ENCODE measurements at places on chromosomes 5 and 9.
A peak's percentile ranks its signal among the peaks of the same experiment; 100 is the strongest.

GRCh38 chr5:73160239-73160671 lies 12.7 kb upstream of the TMEM174 start:
- DNase-seq: no peak

- no peak for DNase-seq
These were observed 287.2 kb downstream of the CTNND2 start for GRCh38 chr5:11617080-11617479.

DNA sequence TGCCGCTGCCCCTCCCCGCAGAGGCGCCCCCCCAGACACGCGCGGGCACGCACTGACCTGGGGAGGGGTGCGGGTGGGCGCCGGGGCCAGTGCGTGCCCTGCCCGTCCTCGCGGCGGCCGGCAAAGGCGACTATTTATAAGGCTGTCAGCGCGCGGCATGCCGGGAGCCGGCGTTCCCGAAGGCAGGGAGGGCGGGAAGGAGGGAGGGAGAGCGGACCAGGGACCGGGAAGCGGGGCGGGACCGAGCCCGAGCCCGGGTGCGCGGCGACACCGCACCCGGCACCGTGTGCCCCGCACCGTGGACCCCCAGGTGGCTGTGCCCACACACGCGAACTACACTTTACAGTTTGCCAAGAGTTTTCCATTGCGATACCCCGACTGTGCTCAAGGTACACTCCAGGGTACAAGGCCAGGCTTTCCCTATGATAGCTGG lies at the start of gene AK1:
Gene AK1 (minus strand): TSS at position 110 of the 433 bp plus-strand sequence. CDS start 3,058 bp downstream, outside the sequence.
- no peak for DNase-seq

DNA sequence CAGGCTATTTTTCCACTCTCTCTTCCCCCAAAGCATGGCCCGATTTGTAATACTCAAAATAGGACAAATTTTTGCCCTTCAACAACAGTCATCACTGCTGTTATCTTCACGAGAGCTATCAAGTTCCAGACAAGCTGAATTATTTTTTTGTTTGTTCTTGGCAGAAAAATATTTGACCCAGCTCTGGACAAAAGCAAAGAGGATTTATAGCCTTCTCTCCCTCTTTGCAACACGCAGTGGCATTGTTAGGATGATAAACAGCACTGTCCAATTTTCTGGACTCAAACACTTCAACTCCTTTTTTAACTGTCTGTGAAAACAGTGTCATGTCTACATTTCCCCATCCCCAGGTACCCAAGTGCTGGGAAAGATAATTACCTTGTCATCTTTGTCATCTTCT lies 160.3 kb downstream of the SLF1 start:
- DNase-seq: no peak

- DNase-seq: no peak
These were observed 18.6 kb downstream of the STKLD1 start for GRCh38 chr9:133394687-133395271.

DNA sequence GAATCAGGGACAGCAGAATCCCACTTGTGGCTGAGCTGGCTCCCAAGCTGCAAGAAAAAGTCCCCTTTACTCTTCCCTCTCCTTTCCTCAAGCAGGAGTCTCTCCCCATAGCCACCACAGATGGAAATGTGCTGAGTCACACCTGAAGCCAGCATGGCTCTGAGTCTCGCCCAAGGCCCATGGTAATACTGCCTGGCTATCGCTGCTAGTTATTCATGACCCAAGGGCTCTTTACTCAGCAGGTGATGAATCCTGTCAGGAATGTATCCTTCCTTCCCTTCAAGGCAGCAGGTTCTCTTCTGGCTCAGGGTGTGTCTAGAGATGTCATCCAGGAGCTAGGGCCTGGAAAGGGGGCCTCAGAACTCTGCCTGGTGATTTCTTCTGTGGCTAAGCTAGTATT lies 403.3 kb upstream of the PTPRD start:
- DNase-seq: no peak

DNA sequence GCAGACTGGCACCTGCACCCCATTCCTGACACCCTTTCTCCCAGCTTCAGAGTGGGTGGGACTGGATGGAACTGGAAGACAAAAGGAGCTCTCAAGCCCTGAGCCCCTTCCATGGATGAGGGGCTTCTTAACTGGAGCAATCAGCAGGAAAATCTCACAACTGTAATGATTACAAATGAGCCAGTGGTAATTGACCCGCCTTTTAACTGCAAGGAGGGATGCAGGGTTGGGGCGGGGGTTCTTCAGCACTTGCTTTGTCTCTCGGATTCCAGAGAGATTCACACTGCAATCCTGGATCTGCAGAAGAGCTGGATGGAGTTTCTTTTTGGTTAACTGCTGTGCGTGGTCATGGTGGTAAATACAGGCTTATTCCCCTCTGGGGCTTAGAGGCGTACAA lies 160.1 kb upstream of the SHB start:
- no peak for DNase-seq

- no peak for DNase-seq
These were observed 31.4 kb upstream of the FAT2 start for GRCh38 chr5:151622367-151623088.

- DNase-seq: no peak
These were observed 26.4 kb downstream of the NCS1 start for GRCh38 chr9:130198501-130199179.

- DNase-seq: peak; percentile 4
These were observed 206.3 kb downstream of the CACNA1B start for GRCh38 chr9:138083873-138084272.

DNA sequence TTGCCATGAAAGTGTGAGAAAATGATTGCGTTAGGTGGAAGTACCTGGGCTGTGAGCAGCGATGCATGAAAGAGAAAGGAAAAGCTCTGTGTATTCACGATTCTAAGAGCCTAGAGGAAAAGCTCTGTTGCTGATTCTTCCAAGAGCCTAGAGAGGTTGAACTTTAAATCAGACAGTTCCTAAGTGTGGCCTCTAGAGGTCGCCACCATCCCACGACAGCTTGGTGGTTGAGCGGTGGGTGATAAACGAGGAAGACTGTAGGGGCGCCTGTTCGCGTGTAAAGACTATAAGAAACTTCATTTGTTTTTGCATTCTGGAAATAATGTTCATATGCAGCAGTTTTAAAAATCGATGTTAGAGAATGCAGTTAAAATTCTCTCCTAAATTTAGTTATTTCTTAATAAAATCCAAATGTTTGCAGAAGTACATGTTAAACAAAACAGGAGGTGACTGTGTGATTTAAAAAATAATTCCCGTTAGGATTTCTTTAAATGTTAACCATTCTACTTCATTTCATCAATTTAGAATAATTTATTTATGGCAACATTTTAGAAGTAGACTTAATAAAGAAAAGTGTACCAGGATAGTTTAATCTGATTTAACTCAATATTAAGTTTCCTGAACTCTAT lies 107.7 kb downstream of the TENT4A start:
- DNase-seq: no peak

DNA sequence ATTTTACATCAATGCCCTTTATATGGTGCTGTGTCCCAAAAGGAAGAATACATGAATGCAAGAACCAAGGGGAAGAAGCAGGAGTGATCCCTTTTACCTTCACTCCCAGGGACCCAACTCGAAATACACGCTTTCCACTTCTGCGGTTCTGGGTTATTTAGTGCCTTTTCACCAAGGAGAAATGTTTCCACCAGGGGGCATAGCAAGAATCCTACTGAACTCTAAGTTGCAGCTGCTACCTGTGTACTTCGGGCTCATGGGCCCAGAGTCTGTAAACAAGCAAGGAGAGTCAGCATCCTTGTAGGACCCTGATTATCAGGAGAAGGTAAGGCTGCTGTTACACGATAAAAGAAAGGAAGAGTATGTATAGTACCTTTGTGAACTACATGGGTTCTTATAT lies 45.7 kb downstream of the DPYSL3 start:
- DNase-seq: no peak

GRCh38 chr9:69871118-69871834 lies 50.7 kb downstream of the CFAP95 start:
- DNase-seq: no peak

GRCh38 chr9:68702493-68702892 lies 2.5 kb upstream of the PIP5K1B start:
- DNase-seq: no peak

DNA sequence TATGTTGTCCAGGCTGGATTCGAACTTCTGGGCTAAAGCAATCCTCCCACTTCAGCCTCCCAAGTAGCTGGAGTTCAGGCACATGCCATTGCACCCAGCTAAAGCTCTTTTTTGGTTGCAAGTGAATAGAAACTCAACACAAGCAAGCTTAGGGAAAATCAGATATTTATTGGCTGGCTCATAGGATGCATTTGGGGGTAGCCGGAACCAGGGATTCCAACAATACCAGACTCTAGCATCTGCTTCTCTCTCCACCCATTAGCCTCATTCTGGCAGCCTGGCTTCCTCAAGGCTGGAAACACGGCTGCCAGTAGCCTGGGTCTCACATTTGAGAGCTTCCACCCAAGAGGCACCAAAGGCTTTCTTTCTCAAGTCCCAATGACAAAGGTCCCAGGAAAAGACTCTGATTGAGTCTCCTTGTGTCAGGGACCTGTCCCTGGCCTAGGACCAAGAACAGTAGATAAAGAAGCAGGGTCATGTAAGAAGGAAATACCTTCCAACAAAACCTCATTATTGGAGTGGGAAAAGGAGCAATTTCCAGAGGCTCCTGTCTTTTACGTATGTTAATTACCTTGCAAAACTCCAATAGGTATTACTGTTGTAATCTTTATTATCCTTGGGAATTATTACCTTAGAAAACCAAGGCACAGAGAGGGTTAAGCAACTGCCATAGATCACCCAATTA lies 23.0 kb upstream of the B4GALT1 start:
- DNase-seq: no peak

DNA sequence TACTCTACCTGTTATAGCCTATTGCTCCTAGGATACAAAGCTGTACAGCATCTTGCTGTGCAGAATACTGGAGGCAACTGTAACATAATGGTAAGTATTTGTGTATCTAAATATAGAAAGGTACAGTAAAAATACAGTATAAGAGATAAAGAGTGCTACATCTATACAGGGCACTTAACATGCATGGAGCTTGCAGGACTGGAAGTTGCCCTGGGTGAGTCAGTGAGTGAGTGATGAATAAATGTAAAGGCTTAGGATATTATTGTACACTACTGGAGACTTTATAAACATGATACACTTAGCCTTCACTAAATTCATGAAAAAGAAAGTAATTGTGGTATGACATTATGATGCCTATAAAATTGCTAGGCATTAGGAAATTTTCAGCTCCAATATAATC lies 65.5 kb upstream of the OSMR start:
- DNase-seq: no peak
